NCI-H345 (cell line): ENCODE measurements at places on chromosomes 4 and X.

GRCh38 chr4:41877020-41877796 lies 58.0 kb upstream of the TMEM33 start:
- no peak for DNase-seq

GRCh38 chrX:135015523-135016245 lies 6.7 kb downstream of the RTL8B start:
- no peak for DNase-seq

DNA sequence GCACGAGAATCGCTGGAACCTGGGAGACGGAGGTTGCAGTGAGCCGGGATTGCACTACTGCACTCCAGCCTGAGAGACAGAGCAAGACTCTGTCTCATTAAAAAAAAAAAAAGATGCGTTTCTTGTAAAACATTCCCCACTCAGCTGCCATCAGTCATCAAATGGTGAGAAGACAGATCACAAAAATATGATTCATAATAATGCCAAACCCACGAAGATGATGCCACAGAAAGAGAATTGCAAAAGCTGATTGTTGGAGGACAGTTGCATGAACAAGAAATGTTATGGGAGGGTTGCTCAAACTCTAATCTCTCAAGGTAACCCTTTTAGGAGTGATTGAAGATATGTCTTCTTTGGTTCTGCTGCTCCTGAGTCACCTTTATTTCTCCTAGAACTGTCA lies 21.4 kb upstream of the SMIM14 start:
- no peak for DNase-seq

DNA sequence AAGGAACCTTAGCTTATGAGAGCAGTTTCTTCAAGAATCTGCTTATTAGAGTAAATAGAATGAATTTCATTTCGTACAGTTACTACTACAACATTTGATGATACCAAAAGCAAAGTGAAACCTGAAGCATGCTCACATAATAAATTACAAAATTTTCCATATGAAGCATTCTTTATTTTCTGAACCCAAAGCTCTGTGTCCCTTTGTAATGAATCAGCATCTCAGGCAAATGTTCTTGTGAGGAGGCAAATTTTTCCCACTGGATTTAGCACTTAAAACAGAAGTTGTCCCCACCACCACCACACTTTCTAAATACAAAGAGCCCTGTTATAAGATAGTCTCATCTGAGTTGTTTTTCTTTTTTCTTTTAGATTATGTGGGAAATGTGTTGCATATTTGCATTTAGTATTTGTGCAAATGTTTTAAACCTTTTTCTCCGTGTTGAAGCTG lies 70.7 kb upstream of the NFKB1 start:
- no peak for DNase-seq

DNA sequence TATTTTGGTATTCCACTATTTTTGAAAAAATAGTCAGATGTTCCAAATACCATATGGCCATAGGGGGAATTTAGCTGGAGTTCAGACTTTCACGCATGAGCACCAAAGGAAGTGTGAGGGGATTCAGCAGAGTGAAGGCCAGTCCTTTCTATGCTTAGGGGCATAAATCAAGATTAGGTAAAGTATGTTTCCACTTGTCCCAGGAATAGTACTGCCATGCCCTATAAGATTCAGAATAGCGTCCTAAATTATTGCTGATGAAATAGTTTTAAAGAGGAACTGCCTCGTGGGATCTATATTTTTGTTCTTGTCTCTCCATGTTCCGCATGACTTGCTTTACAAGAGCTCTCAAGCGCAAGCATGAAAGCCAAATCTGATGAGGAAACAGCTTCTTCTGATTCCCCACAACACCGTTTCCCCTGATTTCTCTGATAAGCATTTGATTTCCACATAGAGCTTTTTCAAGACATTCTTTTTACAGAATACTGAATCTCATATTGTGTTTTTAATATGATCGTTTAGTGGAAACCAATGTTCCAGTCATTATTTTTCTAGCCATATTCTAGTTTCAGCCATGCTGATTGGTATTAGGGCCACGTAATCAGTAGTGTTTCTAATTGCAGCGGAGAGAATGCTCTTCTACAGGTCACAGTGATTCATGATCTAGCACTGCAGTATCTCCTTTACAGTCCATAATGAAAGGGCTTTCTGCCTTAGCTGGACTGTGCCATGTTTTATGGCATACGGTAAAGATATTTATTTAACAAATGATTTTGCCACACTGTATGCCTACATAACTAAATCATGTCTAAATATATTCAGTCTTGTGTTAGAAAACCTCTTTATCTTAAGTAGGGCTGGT lies 492.3 kb downstream of the CENPC start:
- DNase-seq, result peak; percentile 81

DNA sequence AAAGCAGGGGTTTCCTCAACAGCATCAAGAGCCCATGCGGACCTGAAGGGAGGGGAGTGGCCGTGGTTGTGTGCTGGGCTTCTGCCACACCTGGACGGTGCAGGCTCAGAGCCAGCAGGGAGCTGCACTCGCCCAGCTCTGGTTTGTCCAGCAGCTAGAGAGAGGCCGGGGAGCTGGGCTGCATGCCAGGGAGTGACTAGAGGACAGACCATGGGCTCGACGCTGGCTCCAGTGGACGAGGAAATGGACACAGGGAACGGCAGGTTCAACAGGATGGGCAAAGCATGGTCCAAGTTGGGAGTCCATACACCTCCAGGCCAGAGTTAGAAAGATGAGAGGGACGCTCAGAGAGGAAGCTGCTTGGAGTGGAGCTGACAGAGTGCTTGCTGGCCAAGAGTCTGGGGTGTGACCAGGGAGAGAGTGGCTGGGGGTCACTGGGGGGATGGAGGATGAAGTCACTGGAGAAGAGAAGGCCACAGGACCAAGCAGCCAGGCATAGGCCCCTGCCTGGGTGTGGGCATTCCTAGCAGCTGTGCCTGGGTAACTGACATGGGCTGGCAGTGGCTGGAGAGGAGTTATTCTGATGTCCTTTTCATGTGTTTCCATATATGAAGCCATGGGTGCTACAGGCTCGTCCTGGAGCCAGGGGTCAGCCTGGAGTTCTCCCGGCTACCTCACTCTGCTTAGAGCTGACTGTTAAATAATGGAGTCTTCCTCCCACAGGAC lies 42.8 kb downstream of the HTT-AS start:
- no peak for DNase-seq

DNA sequence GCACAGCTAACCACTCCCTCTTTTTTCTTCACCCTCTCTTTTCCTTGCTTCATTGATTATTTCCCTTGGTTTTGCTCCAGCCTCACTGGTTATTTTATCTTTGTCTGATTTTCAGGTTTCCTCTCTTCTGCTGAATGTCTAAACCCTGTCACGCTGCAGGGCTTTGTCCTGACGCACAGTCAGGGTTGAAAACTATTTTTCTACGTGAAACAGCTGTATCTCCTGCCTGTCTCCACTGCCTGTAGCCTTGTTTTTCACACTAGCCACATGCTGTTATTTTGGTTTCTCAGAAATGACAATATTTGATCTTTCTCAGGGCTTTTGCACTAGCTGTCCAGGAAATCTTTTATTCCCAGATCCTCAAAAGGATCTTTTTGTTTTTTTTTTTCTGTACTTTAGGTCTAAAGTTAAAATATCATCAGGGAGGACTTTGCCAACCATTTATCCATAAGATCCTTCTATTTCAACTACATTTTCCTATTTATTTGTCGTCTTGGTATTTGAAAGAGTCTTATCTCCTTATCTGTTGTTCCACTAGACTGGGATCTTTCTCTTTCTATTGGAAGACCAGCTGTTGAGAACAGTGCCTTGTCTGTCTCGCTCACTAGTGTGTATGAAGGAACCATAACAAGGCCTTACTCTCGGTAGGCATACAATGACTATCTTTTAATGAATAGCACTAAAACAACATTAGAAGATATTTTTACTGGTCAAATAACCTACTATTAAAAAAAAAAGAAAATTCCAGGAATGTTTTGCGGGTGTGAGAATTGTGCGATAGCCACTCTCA lies 164.3 kb downstream of the PDHA2 start:
- DNase-seq, result no peak

DNA sequence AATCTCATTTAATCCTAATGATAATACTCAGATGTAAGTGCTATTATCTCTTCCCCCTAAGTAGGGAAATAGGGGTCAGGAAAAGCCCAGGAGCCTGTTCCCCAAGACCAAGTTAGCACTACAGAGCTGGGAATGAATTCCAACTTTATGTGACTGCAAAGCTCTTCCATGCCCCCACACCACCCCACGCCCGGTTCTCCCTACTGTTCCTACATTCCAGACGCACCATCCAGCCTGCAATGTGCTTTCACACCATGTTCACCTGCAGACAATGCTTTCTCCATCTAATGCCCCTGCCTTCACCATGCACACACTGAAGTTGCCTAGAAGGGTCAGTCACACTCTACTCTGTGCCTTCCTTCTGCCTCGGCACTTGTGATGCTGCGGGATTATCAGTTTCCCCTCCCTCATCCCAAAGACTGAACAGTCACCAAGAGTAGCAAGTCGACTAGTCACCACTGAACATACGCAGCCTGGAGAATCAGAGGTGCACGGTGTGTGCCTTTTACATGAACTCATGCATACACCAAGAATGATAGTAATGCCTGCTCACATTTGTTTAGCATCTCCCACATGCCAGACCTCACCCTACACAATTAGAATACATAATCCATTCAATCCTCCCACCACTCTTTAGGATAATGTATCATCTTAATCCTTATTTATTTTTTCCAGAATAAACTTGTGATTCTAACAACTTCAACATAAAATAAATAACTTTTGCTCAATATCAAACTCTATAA lies 14.2 kb downstream of the SORBS2 start:
- no peak for DNase-seq

DNA sequence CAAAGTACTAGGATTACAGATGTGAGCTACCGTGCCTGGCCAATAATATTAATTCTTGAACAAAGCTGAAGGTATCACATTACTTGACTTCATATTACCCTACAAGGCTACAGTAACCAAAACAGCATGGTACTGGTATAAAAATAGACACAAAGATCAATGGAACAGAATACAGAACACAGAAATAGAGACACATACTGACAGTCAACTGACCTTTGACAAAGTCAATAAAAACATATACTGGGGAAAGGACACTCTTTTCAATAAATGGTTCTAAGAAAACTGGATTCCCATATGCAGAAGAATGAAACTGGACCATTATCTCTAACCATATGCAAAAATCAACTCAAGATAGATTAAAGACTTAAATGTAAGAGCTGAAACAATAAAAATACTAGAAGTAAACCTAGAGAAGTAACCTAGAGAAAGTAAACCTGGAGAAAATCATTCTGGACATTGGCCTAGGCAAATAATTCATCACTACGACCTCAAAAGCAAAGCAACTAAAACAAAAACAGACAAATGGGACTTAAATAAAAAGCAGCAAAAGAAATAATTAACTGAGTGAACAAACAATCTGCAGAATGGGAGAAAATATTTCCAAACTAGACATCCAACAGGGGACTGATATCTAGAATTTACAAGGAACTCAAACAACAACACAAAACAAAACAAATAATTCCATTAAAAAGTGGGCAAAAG lies 156.6 kb downstream of the FGF16 start:
- DNase-seq, result no peak

GRCh38 chr4:145732001-145732815 lies 52.3 kb downstream of the C4orf51 start:
- DNase-seq, result no peak

- DNase-seq, result no peak
These were observed 578.6 kb downstream of the SPOCK3 start for GRCh38 chr4:166655705-166656104.

- peak; percentile 55 for DNase-seq
These were observed 607 bp upstream of the DKC1 start for GRCh38 chrX:154761977-154762536.

GRCh38 chrX:148672517-148672916 lies 172.1 kb downstream of the AFF2 start:
- DNase-seq, result no peak

DNA sequence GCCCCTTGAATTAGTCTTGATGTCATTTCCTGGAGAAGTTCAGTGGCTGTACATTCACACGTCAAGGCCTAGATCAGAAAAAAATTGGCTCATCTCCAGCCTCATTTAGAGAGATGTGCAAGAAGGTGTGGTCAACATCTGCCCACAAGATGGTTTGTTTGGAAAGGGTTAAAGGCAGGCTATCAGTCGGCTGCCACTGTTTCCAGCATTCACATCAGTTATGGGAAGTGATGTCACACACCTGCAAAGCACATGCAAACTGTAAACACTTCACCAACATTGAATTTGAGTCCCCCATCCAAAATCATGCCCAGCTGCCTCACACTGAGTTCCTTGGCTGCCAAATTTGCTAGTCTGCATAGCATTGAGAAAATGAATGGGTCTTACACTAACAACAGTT lies 498.3 kb upstream of the INTU start:
- peak; percentile 27 for DNase-seq

GRCh38 chr4:25050370-25051078 lies 19.8 kb upstream of the LGI2 start:
- DNase-seq, result no peak

DNA sequence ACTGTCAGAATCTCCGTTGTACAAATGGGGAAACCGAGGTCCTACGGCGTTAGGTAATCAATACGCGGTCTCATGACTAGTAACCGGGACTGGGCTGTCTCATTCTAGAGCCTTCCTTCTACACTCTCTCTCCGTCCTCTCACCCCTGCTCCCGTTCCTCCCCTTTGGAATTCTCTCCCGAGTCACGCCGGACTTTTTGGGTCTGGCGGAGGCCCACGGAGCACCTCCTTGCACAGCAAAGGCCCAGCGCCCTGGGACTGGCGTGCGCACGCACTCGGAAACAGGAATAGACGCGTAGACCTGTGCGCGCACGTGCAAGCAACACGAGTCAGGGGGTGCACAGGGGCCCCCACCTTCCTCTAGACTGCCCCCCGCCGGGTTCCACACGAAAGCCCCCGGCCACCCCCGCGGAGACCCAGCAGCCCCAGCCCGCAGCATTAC lies 361 bp downstream of the QDPR start:
- DNase-seq, result no peak

- DNase-seq, result peak; percentile 84
These were observed 110.0 kb downstream of the PSAPL1 start for GRCh38 chr4:7324651-7325121.

GRCh38 chrX:22603060-22603459 lies 330.3 kb downstream of the CBLL2 start:
- DNase-seq, result no peak

GRCh38 chr4:180058691-180059215 lies 2184.4 kb upstream of the TENM3 start:
- no peak for DNase-seq

- no peak for DNase-seq
These were observed 4.6 kb downstream of the BDH2 start for GRCh38 chr4:103095080-103095479.

GRCh38 chr4:81845761-81846160 lies 374.1 kb upstream of the RASGEF1B start:
- no peak for DNase-seq

- peak; percentile 35 for DNase-seq
These were observed 92.0 kb downstream of the IRF2 start for GRCh38 chr4:184382189-184382846.

DNA sequence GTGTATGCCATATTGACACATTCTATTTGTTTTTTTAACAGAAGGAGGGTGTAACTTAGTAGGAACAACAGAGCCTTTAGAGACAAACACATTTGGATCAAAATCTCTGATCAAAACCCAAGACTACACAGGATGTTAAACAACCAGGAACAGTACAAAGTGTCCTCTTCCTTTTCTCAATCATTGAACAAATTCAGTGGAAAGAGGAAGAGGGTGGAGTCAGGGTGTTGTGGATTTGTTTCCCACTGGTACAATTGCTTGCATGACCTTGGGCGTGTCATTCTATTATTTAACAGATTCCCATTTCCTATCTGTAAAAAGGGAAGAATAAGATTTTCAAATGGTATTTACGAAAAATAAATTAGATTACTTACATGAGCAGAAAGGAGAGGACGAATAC lies 1162.8 kb upstream of the PRKX start:
- DNase-seq, result no peak
